Stimulated activated CD4-positive, alpha-beta T cell treated with anti-CD3 and anti-CD28 coated beads, Interleukin-1b, Interleukin-23, amount 100 ng/mL, for 24 hours (primary cell): ENCODE measurements at places on chromosomes 3 and 15.

DNA sequence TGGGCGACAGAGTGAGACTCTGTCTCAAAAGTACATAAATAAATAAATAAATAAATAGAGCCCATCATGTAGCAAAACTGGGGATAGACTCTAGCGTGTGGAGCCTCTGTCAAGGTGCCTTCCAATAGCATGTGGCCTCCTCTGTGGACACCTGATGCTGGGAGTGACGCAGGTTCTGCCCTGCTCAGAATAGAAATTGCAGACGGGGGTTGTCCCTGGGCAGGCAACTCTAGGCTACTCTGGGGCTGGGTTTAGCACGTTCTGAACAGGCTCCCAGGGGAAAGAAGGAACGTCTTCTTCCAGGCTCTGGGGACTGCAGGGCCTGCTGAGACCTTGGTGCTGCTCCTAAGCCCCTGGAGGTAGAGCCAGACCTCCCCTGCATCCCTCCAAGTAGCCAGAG, 65.3 kb downstream of the EPHB3 start:
- no peak for DNase-seq

DNA sequence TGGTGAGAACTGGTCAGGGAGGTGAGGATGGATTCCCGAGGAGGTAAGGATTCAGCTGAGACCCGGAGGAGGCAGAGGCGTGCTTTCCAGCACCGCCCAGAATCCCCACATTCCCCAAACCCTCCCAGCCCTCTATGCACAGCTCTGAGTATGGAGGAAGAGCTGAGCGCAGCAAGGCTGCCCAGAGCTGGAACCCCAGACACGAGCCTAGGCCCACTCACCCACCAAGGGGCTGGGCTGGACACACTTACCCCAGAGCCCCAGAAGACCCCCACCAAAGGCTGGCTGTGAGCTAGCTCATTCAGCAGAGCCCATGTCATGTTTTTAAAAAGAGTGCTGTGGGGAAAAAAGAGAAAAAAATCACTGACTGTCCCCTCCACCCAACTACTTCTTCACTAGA, 271.5 kb downstream of the XXYLT1 start:
- DNase-seq, result no peak

GRCh38 chr3:127458696-127459604, 131.6 kb downstream of the TPRA1 start:
- no peak for DNase-seq

GRCh38 chr3:55481744-55482495, 5.2 kb downstream of the WNT5A start:
- DNase-seq, result no peak

GRCh38 chr15:51888593-51889195, 59.2 kb downstream of the TMOD3 start:
- DNase-seq, result no peak

DNA sequence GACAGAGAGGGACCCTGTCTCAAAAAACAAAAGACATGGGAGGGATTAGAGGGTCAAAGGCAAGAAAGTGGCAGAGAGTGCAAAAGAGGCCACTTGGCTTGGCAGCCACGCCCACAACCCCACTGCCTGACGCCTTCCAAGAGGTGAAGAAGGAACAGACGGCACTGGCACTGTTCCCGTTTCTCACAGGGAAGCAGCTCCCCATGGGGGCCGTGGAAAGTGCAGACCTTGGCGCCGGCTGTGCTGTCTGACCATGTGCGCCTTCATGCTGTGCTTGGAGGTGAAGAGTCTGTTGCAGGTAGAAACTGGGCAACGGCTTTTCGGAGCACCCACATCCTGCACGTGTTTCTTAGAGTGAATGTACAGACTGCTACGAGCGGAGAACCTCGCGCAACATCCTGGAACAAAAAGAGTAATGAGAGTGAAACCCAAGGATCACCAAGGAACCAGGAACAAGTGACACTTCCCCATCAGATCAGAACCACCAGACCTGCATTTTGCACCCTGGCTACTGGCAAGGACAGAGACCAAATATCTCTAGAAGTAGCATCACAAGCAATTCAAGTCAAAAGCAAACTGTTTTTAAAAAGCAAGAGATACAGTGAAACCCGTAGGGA, 9.7 kb downstream of the ZXDC start:
- no peak for DNase-seq

DNA sequence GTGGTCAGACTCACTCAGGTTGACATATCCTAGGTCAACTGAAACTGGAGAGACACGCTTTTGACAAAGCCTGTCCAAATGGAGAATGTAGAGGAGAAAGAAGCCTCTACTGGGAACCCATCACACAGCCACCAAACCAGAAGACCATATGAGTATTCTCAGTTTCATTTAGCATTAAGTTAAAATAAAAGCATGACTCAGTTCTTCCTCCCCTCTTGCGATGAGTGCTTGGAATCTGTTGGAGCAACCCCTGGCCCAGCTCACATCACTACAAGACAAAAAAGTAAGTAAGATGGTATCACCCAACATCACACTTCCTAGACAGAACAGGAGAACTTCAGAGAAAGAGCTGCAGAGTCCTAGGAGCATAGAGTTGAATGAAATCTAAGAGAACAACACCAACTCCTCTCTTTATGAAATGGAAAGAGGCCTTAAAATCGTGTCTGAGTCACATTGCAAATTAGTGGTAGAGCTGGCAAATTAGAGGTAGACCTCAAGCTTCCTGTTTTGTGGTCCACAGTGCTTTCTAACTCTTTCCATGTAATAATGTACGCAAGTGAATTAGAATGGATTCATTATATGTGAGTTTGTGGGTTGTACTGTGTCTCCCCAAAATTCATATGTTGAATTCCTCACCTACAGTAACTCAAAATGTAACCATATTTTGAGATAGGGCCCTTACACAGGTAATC, 51.2 kb downstream of the FGF12 start:
- no peak for DNase-seq

- DNase-seq, result no peak
These were observed 23.2 kb downstream of the CRABP1 start for GRCh38 chr15:78363381-78363734.

DNA sequence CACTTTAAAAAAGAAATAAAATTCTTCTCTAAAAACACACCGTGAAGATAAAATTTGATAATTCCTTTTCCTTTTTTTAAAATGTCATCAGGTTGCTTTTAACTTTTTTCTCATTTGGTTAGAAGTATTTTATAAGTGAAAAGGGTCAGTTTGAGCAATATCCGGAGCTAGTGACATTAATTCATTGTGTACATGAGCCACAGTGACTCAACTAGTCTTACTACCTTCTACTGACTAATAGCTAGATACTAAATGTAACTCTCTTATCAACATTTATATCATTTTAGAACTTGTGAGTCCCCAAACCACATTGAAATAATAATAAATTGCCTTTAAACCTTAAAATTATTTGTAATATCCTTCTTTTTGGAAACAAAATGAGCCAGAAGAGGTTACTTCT, 101.2 kb upstream of the ZBTB20 start:
- DNase-seq, result no peak

GRCh38 chr15:47570881-47571640, 146.2 kb upstream of the SEMA6D start:
- DNase-seq, result no peak

DNA sequence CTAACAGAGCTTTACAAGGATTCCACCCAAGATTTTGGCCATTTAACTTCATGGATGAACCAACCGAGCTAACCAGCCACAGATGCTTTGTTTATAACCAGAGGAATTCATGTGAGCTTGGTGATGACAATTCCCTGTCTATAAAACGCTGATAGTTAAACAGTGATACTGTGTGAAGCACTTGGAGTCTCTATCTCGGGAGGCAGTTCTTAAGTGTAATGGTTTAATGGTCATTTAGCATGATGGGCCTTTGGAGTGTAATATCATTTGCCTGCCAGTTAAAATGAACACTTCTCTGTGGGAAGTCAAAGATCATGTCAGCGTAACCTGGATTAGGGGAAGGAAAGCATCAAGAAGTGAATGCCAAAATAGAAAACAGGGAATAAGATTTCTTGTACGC, 368.6 kb upstream of the THRB start:
- no peak for DNase-seq

- no peak for DNase-seq
These were observed 756.8 kb upstream of the LMCD1 start for GRCh38 chr3:7744850-7745249.

DNA sequence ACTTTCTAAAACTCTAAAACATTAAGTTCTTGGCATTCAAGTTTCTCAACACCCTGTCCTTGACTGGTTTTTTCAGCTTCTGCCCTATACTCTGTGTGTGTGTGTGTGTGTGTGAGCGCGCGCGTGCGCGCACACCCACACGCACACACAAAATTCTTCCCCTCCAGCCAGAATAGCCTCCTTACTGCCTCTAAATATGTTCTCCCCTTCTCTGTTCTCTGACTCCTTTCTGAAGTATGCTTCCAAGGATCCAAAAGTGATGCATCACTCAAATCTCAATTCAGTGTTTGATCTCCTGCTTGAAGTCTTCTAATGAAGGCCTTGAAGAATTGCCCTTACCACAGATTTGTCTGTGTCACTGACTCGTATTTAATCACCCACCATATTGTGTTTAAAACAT, 129.8 kb downstream of the SLC25A26 start:
- DNase-seq, result no peak

- DNase-seq, result no peak
These were observed 67.7 kb upstream of the ROPN1 start for GRCh38 chr3:124059580-124059979.

DNA sequence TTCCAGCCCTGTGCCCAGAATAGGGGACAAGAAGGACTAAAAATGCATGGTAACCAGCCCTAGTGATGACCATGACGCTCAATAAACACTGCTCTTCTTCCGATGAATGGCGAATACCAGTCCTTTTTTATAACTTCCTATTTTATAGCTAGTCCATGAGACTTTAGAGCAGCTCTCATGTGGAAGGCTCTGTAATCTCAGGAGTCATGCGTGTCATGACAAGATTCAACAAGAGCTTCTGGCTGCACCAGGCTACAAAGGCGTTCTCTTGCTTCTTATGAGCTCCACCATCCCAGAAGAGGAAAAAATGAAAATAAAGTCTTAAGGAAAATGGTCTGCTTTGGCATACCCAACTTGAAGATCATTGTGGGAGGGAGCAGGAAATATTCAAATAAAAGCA, 141.0 kb downstream of the TMCO5A start:
- DNase-seq, result no peak

GRCh38 chr15:83928392-83928734, 274.4 kb downstream of the ADAMTSL3 start:
- no peak for DNase-seq

- DNase-seq, result no peak
These were observed 158.6 kb downstream of the UACA start for GRCh38 chr15:70604666-70605315.

DNA sequence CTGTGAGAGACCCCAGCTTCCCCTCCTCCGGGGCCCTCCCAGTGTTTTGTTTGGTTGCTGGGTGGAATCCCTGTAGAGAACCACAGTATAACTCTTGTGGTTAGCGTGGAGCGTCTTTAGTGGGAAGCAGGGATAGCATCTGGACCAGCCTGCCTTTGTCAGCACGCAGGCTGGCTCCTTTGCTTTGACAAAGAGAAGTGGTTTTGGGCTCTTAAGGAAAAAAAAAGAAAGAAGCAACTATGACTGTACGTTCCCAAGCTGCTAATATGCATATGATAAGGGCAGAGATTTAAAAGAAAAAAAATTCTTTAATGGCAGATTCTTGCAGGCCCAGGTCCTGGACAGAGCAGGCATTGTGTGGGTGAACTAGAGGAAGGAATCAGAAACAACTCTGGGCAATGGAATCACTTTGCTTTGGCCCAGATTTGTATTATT, 340.8 kb upstream of the CTDSPL start:
- no peak for DNase-seq

DNA sequence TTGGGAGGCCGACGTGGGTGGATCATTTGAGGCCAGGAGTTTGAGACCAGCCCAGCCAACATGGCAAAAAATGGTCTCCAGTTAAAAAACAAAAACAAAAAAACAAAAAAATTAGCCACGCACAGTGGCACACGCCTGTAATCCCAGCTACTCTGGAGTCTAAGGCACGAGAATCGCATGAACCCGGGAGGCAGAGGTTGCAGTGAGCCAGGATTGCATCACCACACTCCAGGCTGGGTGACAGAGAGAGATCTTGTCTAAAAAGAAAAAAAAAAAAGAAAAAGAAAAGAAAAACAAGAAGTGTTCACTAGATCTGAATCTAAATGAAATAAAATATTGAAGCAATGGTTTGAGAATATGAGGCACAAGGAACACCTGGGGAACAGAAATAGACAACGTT, 36.7 kb downstream of the SLC9A9 start:
- DNase-seq, result no peak

DNA sequence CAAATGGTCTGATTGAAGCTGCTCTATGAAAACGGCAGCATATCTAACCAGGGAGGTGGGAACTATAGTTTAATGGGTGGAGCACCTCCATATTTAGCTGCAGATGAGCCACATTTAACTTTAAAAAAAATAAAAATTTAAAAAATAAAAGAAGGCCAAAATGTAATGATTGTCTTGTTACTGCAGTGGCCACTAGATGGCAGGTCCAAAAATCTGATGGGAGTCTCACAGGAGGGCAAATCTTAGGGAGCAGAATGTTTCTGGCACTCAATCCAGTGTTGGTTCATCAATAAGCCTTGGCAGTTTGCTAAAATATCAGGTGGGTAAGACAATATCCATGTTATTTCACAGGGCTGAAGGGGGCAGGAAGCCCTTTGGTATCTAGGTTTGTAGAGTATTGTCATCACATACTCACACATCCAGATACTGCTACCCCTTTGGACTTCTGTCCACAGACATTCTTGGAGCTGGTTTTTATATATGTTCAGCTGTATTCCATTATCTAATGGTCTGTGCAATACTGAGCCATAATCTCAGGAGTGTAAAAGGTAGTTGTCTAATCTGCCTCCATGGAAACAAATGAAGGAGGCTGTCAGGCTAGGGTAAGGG, 233.3 kb downstream of the TIGIT start:
- DNase-seq, result no peak

GRCh38 chr3:87674397-87675161, 384.2 kb downstream of the CGGBP1 start:
- no peak for DNase-seq

DNA sequence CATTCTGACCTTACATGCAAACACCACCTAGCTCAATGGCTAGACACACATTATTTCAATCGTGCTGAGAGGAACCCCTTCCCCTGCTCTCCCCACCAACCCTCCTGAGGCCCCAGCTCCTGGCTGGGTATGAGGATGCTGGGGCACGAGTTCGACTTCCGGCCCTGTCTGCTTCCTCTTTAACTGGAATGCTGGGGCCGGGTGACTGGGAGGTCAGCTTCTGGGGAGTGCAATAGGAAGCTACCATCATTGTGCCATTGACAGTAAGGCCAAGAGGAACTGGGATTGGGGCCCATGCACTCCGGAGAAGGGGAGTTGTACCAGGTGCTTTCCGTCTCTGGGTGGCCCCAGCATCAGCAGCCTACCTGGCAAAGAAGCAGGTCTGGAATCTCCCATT, 15.6 kb upstream of the TLE3 start:
- DNase-seq, result no peak

GRCh38 chr3:12796171-12797123, at the start of gene CAND2:
TSS of gene CAND2 (plus strand) at chr3:12796680. CDS start at chr3:12796721, 41 bp downstream.
- no peak for DNase-seq

DNA sequence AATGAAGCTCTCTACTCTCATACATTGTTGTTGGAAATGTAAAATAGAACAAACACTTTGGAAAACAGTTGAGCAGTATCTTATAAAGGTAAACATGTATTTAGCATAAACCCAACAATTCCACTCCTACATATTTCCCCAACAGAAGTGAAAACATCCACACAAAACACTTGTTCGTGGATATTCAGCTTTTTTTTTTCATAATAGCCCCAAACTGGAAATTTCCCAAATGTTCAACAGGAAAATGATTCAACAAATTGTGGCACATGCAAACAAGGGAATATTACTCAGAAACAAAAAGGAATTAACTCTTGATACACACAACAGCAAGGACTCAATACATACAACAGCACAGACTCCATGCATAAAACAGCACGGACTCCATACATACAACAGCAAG, 28.5 kb downstream of the RFTN1 start:
- no peak for DNase-seq

GRCh38 chr3:64125561-64125960, 99.7 kb downstream of the PRICKLE2 start:
- DNase-seq, result no peak
